ENCODE measurements at places on chromosomes 1 and 21. TPM values are rescaled to one million over a fixed set of nuclear protein-coding genes. Genes with fewer than 3 reads are reported as not detected.

DNA sequence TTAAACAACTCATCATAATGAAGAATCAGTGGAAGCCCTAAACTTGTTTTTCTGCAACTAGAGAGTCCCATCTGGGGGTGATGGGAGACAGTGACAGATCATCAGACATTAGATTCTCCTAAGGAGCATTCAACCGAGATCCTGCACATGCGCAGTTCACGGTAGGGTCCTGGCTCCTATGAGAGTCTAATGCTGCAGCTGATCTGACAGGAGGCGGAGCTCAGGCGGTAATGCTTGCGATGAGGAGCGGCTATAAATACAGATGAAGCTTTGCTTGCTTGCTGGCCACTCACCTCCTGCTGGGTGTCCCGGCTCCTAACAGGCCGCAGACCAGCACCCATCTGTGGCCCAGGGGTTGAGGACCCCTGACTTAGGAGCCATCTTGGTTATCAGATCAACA, 247.2 kb downstream of the FMN2 start:
- no peak overlapping the region for H3K27ac ChIP-seq
- no peaks in the 10 kb centered on the region for H3K36me3 ChIP-seq
- H3K4me1 ChIP-seq = no peaks in the 10 kb centered on the region
- no peak for DNase-seq

Gene LIX1L
- total RNA-seq = 41.5 TPM

DNA sequence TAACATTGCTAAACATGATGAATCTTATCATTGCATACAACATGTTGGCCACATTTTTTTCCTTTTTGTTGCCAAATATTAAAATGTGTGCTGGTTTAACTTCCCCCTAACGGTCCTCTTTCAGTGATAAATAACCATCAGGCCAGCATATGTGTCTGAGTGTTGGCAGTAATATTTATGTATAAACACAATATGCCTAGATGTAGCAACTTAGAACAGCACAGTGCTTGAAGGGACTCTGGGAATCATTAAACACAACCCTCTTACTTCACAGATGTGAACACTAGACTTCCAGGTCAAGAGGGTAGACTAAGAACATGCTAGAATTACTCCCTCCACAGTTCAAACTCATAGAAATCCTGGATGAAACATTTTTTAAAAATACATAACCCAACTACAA, 581.8 kb downstream of the PLPP3 start:
- no peak for DNase-seq
- no peak overlapping the region for H3K4me3 ChIP-seq
- H3K27ac ChIP-seq = no peak overlapping the region
- peaks cover 4% of the 10 kb centered on the region for H3K27me3 ChIP-seq

Gene SLC22A15
- total RNA-seq = 0.07 TPM

DNA sequence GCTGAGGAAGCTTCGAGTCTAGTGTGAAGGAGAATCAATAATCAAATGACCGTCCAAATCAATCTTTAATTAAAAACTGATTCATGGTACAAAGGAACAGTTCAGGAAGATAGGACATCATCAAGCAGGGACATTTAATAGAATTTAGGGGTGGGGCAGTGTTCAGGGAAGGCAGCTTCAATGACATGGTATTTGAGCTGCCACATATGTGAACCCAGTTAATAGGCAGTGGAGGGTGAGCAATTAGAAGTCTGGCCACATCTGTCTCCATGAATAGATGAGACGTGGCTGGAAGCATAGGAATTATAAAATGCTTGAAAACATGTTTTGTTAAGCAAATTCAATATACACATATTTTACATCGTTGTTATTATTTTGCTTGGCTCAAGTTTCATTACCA, 362.7 kb downstream of the PRDM2 start:
- H3K27ac ChIP-seq = no peak overlapping the region
- DNase-seq = no peak
- H3K4me3 ChIP-seq = no peak overlapping the region
- H3K27me3 ChIP-seq = no peaks in the 10 kb centered on the region
- no peaks in the 10 kb centered on the region for H3K36me3 ChIP-seq

GRCh38 chr1:168637350-168637991, 61.1 kb downstream of the XCL1 start:
- H3K4me1 ChIP-seq = no peaks in the 10 kb centered on the region
- DNase-seq = no peak
- H3K36me3 ChIP-seq = no peaks in the 10 kb centered on the region
- H3K27me3 ChIP-seq = no peaks in the 10 kb centered on the region
- no peak overlapping the region for H3K4me3 ChIP-seq
- H3K27ac ChIP-seq = no peak overlapping the region

DNA sequence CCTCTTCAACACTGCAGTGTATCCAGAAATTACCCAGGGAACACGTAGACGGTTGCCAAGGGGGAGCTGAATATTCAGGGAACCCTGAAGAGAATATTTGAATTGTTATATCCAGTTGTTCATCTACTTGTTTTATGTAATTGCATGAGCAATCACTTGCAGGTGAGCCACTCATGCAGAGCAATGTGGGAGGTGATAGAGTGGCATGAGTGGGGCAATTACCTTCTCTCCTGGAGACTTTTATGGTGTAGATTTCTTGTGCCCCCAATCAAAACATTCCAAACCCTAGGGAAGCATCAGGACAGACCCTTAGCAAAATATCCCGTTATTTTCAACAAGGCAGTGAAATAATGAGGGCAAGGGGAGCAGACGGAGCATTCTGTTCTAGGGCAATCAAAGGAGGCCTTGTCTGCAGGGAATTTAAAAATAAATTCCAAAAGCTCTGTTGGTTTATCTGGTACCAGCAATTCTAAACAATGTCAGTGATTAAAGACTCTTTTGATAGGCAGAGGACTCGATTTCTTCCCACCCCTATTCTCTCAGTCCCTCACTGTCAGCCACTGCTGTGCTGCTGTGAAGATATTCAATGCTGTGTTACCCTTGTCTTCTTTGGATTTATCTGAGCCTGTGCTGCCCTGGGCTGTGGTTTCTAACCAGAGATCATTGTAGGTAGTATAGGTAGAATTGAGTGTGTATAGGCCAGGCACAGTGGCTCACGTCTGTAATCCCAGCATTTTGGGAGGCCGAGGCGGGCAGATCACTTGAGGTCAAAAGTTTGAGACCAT, 180.2 kb upstream of the MAP1LC3C start:
- H3K4me3 ChIP-seq = no peak overlapping the region
- no peaks in the 10 kb centered on the region for H3K36me3 ChIP-seq
- no peak for DNase-seq
- no peaks in the 10 kb centered on the region for H3K4me1 ChIP-seq
- H3K27ac ChIP-seq = no peak overlapping the region

Gene ST7L
- 12.2 TPM for total RNA-seq

Gene GSTM1
- total RNA-seq = 49.6 TPM

GRCh38 chr1:19166066-19166465, 44.0 kb downstream of the UBR4 start:
- peaks cover 77% of the 10 kb centered on the region for H3K36me3 ChIP-seq
- no peak for DNase-seq
- H3K27me3 ChIP-seq = no peaks in the 10 kb centered on the region
- no peak overlapping the region for H3K4me3 ChIP-seq
- H3K4me1 ChIP-seq = peaks cover 21% of the 10 kb centered on the region
- peak overlapping the region; percentile 7 for H3K27ac ChIP-seq

Gene RIPK4
- 0.65 TPM for total RNA-seq

- H3K27me3 ChIP-seq = no peaks in the 10 kb centered on the region
- no peak overlapping the region for H3K4me3 ChIP-seq
- no peaks in the 10 kb centered on the region for H3K4me1 ChIP-seq
- no peak for DNase-seq
- no peak overlapping the region for H3K27ac ChIP-seq
- no peaks in the 10 kb centered on the region for H3K36me3 ChIP-seq
Measured at GRCh38 chr1:67715819-67716218, 30.8 kb downstream of the GADD45A start.

GRCh38 chr1:76013206-76013581, 61.4 kb upstream of the ST6GALNAC3 start:
- H3K27me3 ChIP-seq = no peaks in the 10 kb centered on the region
- H3K4me1 ChIP-seq = peaks cover 2% of the 10 kb centered on the region
- no peak overlapping the region for H3K4me3 ChIP-seq
- no peaks in the 10 kb centered on the region for H3K36me3 ChIP-seq
- no peak overlapping the region for H3K27ac ChIP-seq

DNA sequence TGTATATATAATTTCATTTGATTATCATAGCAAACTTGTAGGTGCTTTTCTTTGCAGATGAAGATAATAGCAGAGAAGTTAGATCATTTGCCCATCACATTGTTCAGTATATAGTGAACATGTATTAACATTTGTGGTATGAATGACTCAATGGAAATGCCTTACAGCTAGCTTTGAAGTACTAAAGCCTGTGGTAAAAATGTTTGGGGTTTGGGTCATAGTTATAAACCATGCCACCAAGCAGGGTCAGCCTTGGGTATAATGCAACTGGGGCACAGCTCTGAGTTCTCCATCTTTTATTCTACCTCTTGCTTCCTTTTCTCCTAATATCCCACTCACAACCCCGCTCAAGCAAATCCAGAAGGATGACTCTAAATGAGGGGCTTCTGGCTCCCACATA, 141.6 kb downstream of the KCNT2 start:
- no peak overlapping the region for H3K27ac ChIP-seq
- no peak overlapping the region for H3K4me3 ChIP-seq
- no peaks in the 10 kb centered on the region for H3K36me3 ChIP-seq
- no peaks in the 10 kb centered on the region for H3K27me3 ChIP-seq

DNA sequence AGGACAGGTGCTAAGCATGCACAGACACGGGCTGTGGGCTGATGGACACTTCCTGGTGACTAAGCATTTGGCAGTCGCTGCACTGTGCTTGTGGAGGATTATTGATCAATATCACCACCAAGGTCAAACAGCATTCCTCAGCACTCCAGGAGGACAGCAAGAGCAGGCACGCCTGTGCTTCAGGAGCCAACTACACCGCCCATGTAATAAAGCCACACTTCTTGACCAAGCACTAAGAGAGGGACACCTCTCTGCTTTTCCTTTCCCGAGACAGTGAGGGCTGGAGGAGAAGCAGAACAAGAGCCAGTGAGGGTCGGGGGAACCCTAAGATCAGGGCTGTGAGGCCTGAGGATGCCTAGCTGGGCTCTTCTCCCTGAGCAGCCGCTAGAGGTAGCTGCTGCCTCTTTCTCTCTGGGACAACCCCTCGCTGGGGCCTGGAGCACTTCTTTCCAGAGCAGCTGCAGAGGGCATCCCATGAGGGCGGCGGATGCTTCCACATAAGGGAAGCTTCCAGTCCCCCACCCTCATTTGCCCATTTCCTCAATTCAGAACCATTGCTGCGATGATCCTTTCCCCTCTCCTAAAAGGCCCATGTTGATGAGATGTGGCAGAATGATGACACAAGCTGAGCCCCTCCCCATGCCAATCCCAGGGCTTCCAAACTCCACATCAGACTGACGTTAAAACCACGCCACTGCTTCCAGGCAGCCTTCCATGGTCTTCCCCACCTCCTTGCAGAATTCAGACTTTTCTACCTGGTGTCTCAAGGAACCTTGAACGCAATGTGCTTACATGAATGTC, 19.1 kb downstream of the RAB7B start:
- peak; percentile 59 for DNase-seq
- no peak overlapping the region for H3K27ac ChIP-seq
- no peaks in the 10 kb centered on the region for H3K36me3 ChIP-seq

DNA sequence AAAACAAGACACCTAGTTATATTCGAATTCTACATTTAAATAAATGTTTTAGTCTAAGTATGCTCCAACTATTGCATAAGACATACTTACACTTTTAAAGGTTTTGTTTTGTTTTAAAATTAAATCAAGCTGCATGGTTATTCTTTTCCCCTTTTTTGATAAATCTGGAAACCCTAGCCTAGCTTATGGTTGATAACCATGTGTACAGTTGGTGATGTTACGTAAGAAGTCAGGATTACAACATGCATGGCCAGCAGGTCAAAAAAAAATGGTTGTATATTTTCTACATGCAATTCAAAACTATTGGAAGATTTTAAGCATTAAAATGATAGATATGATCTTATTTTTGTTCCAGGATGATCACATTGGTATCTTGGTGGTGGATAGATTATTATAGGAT, 1600.6 kb downstream of the PLA2G4A start:
- H3K27me3 ChIP-seq = no peaks in the 10 kb centered on the region
- no peaks in the 10 kb centered on the region for H3K36me3 ChIP-seq
- H3K4me1 ChIP-seq = no peaks in the 10 kb centered on the region
- H3K27ac ChIP-seq = no peak overlapping the region

- H3K36me3 ChIP-seq = peaks cover 53% of the 10 kb centered on the region
- H3K27ac ChIP-seq = peak overlapping the region; percentile 85
- H3K4me3 ChIP-seq = peak overlapping the region; percentile 62
- H3K4me1 ChIP-seq = peaks cover 38% of the 10 kb centered on the region
Measured at GRCh38 chr1:26705788-26706311, 10.0 kb downstream of the ARID1A start.

GRCh38 chr21:32597205-32597604, 11.9 kb upstream of the TCP10L start:
- no peak overlapping the region for H3K4me3 ChIP-seq
- H3K27me3 ChIP-seq = no peaks in the 10 kb centered on the region
- peaks cover 7% of the 10 kb centered on the region for H3K4me1 ChIP-seq
- peaks cover 7% of the 10 kb centered on the region for H3K36me3 ChIP-seq
- no peak overlapping the region for H3K27ac ChIP-seq

DNA sequence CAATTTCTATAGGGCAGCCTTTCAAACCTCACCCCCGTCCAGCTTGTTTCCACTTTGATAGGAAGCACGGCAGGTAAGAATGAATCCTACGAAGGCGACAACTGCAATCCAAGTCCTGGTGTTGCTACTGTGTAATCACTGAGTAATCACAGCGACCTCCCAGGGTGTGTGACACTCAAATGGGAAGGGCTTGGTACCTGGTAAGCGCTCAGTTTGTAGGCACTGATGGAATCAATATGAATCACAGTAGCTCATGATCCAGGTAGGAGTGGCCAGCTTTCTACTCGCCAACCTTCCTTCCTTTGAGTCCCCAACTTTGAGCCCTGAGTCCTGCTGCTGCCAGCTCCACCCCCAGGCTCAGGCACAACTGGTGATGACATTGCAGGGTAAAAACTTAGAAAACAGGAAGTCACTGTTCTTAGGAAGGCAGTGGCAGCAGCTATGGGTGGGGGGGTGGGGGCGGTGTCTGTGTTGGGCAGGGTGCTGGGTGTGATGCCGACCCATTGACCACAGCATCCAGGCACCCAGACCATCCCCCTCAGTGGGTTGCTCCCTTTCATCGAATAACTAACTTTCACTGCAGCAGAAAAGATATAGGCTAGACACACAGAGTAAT, 70.7 kb downstream of the CD247 start:
- H3K4me3 ChIP-seq = peak overlapping the region; percentile 65
- peak overlapping the region; percentile 91 for H3K27ac ChIP-seq
- peaks cover 53% of the 10 kb centered on the region for H3K36me3 ChIP-seq
- peak; percentile 90 for DNase-seq
- no peaks in the 10 kb centered on the region for H3K27me3 ChIP-seq
- H3K4me1 ChIP-seq = peaks cover 82% of the 10 kb centered on the region

DNA sequence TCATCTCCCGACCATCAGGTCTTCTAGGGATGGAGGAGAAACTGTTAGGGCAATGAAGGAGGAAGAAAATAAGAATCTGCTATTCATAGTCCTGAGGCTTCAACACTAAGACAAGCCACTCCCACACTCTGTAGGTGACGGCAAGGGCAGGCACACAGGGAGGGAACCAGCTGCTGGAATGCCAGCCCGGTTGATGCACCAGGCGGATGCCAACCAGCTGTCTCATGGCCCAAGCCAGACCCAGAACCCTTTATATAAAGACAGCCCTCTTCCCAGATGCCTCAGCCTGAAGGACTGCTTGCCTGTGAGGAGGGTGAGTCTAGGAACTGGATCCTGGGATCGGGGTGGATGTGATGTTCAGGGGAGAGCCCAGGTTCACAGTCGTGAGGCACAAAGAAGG, at the start of gene KPRP:
KPRP (plus strand) TSS at position 279 of the 400 bp plus-strand sequence. CDS start 1,564 bp downstream, outside the sequence.
- no peak for DNase-seq
- H3K27me3 ChIP-seq = peaks cover 24% of the 10 kb centered on the region
- no peaks in the 10 kb centered on the region for H3K36me3 ChIP-seq
- H3K27ac ChIP-seq = no peak within 1 kb of the TSS
- no peak within 1 kb of the TSS for H3K4me3 ChIP-seq
- no peaks in the 10 kb centered on the region for H3K4me1 ChIP-seq
